ENCODE measurements at places on chromosomes 3 and 15.

GRCh38 chr3:121165397-121165837 lies 257.4 kb downstream of the STXBP5L start:
- DNase-seq = no peak

- no peak for DNase-seq
Measured at GRCh38 chr3:32959371-32959770, 7.9 kb downstream of the CCR4 start.

DNA sequence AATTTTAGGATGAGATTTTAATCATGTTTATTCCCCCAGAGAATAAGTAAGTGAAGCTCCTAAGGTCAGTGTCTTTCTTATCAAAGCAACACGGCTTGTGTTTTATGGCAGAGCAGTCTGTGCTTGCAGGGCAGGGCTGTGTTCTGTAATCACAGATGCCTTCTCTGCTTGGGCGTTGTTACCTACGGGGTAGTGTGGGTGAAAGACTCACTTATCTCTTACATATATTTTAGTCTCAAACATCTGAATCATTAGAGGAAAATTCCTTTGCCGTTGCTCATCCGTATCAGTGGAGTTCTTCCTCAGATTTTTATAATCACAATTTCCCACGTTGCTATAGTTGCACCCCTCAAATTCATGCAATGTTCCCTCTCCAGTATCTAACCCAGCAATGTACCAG lies 271.7 kb upstream of the MEIS2 start:
- DNase-seq = no peak

- no peak for DNase-seq
Measured at GRCh38 chr3:40179016-40179415, 130.5 kb upstream of the EIF1B start.

- DNase-seq = no peak
Measured at GRCh38 chr15:100726421-100727190, 124.2 kb downstream of the ASB7 start.

- no peak for DNase-seq
Measured at GRCh38 chr15:97085731-97086130, 755.2 kb downstream of the NR2F2 start.

DNA sequence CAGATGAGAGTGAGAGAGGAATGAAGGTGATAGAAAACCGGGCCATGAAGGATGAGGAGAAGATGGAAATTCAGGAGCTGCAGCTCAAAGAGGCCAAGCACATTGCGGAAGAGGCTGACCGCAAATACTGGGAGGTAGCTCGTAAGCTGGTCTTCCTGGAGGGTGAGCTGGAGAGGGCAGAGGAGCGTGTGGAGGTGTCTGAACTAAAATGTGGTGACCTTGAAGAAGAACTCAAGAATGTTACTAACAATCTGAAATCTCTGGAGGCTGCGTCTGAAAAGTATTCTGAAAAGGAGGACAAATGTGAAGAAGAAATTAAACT lies 88.9 kb downstream of the EOMES start:
- no peak for DNase-seq

DNA sequence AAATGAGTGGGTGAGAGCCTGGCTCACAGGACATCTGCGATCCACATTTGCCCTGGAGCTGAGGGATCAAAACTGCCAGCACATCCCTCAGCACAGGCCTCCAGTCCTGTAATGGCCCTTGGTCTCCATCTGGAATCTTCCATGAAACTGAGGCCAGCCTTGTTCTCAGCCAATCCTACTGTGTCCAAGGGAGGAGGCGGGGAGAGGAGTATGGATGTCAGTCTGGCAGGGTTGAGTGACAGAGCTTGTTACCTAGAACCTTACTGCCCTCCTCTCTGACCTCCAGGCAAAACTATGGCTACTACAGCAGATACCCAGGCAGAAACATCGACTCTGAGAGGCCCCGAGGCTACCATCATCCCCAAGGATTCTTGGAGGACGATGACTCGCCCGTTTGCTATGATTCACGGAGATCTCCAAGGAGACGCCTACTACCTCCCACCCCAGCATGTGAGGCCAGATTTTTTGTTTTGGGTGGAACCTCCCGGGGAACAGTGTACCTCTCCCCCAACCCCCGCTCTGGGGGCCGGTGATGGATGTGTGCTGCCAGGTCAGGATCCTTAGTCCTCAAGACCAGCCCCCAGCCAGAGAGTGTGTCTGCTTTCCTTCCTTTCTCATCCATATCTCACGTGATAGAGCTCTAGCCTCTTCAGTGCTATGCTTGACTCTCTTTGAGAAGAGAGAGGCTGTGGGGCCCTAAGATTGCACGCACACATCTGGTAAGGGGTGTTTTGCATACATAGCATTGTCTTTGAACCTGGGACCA lies 41.3 kb downstream of the CHDH start:
- no peak for DNase-seq

DNA sequence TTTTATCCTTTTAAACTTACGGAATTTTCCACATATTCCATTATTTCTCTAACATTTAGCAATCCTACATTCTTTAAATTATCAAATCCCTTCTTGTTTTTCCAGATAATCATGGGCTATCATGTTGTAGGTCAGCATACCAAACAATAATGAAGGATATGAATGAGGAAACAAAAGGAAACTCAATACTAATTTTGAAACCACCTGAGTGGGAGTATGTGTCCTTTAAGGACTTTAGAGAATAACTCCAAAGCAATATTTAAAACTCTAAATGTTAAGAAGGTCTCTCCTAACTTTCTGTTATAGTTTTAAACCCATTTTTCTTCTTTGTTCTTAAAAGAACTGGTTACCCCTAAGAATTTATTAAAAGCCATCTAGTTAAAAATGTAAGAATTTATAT lies 43.0 kb downstream of the TP53BP1 start:
- DNase-seq = no peak

DNA sequence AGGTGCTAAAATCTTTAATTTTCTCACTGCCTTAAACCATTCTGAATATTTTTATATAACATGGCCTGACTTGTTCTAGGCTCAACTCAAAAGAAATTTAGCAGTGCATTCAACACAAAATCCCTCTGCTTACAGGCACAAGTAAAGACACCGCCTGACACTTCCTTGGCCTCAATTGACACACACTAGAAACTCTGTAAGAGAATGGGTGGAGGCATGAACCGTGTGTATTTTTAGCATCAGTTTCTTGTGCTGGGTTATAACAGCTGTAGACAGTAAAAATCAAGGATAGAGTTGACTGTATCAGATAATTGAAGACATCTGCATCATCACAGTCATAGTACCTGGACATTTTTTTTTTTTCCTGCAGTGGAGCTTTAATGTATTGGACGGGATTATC lies 54.3 kb downstream of the SLC9A9 start:
- DNase-seq = no peak

GRCh38 chr15:101451266-101451799 lies 38.2 kb downstream of the PCSK6 start:
- DNase-seq = no peak

DNA sequence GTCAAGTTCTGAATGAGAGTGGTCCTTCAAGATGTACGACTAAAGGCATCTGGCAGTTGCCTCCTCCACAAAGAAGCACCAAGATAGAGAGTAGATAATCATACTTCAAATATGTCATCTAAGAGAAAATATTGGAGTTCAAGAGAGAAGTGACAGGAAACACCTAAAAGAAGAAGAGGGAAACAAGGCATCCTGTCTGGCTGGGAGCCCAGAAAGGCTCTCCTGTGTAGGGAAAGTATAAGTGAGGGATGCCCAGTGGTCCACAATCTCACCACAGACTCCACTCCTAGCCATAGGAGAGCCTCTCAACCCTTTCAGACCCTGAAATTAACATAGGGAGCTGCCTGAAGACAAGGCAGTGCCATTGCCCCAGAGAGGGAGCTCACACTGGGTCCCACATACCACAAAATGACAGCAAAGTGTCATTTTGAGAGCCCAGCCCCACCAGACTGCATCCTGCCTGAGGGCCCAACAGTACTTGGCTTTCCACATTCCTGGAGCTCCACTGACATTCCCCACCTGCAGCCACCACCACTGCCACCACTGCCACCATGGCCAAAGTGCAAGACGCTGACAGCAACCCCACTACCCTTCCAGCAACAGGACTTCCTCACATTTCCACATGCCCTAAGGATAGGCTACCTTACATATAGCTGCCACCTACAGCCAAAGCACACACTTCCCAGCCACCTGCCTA lies 210.6 kb downstream of the ATP8B4 start:
- no peak for DNase-seq

DNA sequence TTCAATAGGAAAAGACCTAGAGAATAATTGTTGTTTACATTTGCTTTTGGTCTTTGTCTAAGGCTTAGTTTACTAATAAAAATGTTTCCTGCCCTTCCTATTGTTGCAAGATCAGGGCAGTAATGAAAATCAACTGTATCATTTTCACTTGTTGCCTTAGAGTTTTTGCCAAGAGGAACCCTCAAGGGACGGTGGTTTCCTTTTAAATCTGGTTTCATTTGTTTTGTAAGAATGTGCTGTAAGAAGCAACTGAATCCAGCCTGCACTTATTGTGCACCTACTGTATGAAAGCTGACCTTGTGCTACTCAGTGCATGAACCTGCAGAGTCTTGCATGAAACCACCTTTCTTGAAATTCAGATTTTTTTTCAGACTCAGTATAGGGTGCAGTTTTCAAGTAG lies 5.3 kb downstream of the IGF1R start:
- no peak for DNase-seq

- DNase-seq = no peak
Measured at GRCh38 chr3:53035825-53036619, 9.9 kb downstream of the SFMBT1 start.

GRCh38 chr3:73056014-73056844 lies 5.2 kb upstream of the EBLN2 start:
- DNase-seq = no peak

DNA sequence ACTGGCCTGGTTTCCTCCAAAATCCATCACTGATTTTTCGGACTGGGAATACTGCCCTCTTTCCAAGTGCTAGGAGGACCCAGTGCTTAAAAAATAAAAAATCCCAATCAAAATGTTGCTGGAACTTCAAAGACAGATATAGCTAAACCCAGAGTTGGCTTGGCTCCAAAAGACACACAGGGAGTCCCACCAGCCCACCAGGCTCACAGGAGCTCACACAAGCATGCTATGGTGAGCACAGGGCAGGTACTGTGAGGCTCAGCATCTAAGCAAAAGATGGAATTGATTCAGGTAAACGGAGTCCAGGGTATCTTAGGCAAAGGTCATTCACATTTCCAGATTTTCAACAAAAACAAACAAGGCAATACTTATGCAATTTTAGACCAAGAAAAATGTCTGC lies 3.7 kb downstream of the TRANK1 start:
- DNase-seq = peak; percentile 23

Measured in H1 (cell line).